CD8-positive, alpha-beta T cell (primary cell): ENCODE measurements at places on chromosomes 12 and 14.

DNA sequence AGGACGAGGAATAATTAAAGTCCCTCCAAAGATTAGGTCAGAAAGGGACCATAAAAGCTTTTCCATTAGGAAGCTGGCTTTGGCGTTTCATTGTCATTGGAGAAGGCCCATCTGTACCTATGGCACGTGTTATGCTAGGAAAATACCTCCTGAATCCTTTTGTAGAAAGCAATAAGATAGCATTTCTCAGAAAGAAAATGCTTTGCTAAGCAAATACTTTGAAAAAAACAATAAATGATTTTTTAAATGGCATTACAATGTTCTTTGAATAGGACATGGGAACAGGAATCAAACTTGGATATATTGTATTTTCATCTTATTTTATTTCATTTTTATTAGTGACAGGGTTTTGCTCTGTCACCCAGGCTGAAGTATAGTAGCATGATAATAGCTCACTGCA lies 967.7 kb downstream of the NRXN3 start:
- DNase-seq, result no peak

GRCh38 chr12:47139000-47139681 lies 59.4 kb upstream of the AMIGO2 start:
- no peak for DNase-seq

DNA sequence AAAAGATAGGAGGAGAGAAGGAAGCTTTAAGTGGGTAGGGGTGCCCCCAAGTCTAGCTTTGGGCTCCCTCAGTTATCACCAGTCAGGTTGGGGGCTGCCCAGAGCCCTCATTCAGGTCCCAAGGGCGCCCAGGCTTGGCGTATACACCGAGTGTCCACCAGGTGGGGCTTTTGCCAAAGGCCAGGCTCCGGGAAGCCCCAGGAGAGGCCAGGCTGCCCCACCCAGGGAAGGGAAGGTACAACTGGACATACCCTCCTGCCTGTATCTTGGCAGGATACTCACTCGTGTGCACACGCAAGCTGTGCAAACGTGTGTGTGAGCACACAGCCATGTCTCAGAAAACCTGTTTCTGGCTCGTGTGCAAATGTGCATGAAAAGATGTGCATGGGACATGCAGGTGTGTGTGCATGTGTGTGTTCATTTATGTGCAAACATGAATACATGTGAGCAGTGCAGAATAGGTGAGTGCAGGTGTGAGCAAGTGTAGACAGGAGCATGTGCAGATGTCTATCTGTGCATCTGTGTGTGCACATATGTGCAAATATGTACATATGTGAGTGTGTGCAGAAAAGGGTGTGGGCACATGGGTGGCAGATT lies 103.9 kb upstream of the MYL2 start:
- peak; percentile 61 for DNase-seq

- no peak for DNase-seq
Observed at GRCh38 chr14:55124774-55125386, 4.2 kb upstream of the LGALS3 start.

DNA sequence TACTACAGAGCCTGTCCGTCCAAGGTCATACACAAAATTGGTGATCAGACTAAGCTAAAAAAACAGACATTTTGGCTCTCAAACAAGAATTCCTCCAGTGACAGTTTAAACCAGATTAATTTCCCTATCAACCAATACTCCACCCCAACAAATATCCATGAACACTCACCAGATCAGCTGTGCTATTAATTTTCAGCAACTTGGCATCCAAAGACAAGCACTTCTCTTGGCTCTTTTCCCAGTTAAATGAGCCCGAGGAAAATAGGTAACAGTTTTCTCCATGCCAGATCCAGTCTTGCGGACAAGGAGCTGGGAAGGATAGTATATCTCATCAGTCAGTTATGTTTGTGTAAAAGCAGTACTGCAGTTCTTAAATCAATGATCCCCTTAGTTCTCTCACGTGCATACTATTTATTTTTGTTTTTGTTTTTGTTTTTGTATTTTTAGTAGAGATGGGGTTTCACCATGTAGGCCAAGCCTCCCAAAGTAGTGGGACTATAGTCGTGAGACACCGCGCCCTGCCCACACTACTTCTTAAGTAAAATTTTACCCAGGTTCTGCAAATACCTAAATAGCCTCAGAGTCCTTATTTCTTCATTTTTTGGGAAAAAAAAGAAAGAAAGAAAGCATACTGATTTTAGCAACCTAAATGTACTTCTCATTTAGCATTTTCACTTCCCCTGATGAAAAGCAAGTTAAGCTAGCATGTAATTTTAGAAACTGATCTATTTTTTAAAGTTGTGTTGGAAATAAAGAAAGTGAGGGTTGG lies 11.1 kb downstream of the OLR1 start:
- DNase-seq, result no peak

DNA sequence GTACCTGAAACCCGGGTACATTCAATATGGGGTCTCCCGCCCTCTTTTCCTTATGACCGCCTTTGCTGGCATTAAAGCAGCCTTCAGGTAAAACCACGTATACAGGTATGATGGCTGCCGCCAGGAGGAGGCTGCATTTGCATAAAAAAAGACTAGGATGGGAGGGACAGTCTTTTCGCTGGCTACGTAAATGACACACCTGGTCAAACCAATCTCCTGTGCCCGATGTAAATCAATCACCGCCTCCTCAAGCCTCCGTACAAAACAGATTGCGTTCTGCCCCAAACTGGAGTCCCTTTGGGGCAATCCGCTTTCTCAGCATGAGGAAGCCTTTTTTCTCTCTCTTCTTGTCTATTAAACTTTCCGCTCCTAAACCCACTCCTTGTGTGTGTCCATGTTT lies 8.1 kb upstream of the ALDH1L2 start:
- DNase-seq, result no peak

DNA sequence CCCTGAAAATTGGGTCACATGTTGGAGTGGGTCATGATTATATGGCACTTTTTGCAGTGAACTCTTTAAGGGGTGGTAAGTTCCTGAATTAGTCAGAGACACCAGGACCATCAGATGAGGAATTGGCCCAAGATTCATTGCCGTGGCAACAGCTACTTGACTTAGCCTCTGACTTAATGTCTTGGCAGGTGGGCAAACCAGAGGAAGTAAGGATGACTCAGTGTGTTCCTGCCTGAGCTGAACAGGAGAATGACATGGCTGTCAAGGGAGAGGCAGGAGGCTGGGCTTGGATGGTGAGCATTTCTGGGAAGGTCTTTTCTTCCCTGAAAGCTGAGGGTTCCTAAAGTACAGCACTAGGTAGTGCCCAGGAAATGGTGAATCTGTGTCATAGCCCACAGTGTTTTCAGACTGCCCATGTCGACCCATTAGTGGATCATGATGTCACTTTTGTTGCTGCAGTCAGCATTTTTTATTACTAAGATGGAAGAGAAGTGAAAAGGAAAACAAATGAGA lies 170.1 kb upstream of the PWP1 start:
- DNase-seq, result no peak

DNA sequence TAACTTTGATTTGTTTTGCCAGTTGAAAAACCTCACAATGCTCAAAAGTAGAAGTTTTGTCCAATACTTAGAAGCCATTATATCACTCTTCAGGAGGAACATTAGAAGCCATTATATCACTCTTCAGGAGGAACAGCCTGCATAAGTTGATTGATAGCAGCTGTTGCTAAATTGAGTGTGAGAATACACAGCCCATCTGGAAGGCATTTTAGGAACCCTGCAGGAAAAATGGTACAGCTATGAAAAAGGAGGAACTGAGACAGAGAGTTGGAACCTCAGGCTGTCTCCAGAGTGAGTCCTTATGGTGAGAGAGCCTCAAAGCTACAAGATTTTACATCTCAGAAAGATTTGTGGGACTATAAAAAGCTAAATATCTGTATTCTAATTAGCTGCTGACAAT lies 207.0 kb downstream of the MYRFL start:
- no peak for DNase-seq
